Spleen (tissue), 13 donors: ENCODE measurements at places on chromosomes 3 and 15.

DNA sequence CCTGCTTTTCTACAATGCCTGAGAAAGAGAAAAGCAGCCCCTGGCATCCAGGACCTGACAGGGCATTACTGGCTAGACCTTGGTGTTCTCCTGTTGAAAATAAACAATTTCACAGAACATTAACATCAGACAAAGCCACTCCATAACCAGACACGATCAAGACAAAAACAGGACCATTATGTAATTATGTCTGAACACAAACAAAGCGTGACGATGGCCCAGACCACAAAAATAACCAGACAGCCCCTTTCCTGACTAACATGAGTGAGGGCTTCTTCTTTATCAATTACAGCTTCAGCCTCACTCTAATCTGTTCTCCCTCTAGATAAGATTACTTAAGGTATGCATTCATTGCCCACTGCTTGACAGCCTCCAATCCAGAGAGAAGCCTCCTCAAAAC is 172.7 kb upstream of the LMCD1 start:
- DNase-seq: no peak

DNA sequence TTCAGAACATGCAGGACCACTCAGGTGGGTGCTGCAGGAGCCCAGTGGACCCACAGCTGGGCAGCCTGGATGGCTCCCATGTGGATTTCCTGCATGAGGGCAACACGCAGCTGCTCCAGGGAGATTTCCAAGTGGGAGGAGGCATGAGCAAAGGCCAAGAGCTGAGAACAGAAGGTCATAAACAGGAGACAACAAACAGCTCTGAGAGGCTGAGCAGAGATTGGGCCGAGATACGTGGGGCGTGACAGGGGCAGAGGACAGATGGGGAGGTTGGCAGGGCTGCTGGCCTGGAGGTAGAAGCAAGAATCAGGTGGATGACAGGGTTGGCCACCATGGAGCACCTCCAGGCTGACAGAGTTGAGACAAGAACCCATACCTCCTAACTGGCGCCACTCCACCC is 2.9 kb downstream of the PHGR1 start:
- peak; percentile 48 for DNase-seq

DNA sequence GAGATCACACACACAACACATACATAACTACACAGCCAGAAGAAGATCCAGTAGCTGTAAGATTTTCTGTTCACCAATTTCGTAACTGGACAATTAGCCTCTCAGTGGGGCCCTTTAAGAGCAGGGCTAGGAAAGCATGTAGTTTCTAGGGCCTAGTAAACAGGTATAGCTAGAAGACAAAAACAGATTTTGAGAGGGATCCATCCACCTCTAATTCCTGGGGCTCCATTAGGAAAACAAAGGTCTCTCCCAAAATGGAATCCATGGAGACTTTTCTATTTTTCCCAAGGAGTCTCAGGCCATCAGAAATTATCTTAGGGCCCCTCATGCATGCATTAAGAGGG is 10.5 kb downstream of the KIF15 start:
- DNase-seq: no peak

DNA sequence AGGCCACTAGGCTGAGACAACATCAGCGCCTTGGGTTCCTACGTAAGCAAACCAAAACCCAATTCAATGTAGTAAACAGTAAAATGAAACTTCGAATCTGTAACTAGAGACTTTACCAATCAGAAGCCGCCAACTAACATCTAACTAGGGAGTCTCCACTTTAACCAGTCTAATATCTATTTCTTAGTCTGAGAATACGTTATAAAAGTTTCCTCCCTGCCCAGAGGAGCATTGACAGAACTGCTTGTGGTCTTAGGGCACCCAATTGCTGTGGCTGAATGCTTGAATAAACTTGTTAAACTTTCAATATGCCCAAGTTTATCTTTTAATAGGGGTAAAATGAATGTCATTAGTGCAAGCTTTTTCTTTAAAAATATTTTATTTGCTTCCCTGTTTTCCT is 4.3 kb downstream of the CP start:
- no peak for DNase-seq

GRCh38 chr3:46882377-46883053 is 5.0 kb downstream of the PTH1R start:
- DNase-seq: no peak

DNA sequence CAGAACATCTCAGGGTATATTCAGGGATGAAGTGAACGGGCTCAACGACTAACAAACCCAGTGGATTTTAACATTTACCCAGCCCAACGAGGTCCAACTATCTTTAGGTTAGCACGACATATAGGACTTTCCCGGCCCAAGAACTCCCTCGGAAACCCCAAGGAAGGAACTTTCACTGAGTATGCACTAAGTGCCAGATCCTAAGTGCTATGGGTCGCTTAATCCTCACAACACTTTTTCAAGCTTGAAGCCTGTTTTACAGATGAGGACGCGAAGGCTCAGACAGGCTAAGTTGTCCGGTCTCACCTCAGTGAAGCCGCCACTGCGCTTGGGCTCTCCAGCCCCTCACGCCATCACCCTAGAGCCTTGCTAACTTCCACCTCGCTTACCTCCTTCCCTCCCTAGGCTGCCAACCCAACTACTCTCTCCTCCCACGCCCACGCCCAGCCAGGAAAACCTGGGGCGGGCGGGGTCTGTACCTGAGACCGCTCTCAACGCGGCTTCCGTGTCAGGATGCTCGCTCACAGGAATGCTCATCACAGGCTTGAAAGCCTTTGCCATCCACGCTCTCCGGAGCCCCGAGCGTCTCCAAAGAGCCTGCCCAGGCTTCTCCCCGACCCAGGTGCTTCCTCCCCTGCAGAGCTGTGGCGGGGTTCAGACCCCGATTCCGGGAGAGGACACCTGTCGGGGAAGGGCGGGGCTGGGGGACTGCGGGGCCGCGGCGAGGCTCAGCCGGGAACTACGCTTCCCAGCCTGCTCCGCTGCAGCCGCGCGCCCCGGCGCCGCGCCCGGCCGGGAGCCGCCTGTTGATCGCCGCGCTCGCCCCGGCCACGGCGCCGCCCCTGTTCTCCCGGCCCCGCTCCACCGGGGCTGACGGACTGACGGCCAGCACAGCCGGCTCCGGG is at the start of gene TMOD2:
TMOD2 (plus strand) TSS at position 806 of the 905 bp plus-strand sequence. CDS start 14,845 bp downstream, outside the sequence.
- DNase-seq: peak; percentile 92
